ENCODE measurements at places on chromosomes 13 and 19.
A peak's percentile ranks its signal among the peaks of the same experiment; 100 is the strongest.

- no peak for DNase-seq
Observed at GRCh38 chr19:38149661-38150061, 74.4 kb downstream of the DPF1 start.

- peak; percentile 42 for DNase-seq
Observed at GRCh38 chr19:6425732-6426620, 1.4 kb upstream of the KHSRP start.

DNA sequence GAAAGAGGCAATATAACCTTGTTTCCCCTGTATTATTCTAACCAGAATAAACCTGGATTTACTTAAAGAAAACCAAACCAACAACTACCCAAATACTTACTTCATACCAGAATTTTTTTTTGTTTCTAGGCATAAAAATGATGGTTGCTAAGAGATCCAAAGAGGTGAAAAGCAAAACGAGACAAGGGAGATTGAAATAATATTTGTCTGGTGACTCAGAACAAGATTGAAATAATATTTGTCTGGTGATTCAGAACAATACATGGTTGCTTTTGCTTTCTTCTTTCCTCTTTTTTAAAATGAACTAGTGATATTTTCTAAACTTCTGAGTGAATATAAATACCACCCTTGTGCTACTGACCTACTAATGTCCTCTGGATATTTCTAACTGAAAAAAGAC is 592.9 kb downstream of the KCTD12 start:
- no peak for DNase-seq

DNA sequence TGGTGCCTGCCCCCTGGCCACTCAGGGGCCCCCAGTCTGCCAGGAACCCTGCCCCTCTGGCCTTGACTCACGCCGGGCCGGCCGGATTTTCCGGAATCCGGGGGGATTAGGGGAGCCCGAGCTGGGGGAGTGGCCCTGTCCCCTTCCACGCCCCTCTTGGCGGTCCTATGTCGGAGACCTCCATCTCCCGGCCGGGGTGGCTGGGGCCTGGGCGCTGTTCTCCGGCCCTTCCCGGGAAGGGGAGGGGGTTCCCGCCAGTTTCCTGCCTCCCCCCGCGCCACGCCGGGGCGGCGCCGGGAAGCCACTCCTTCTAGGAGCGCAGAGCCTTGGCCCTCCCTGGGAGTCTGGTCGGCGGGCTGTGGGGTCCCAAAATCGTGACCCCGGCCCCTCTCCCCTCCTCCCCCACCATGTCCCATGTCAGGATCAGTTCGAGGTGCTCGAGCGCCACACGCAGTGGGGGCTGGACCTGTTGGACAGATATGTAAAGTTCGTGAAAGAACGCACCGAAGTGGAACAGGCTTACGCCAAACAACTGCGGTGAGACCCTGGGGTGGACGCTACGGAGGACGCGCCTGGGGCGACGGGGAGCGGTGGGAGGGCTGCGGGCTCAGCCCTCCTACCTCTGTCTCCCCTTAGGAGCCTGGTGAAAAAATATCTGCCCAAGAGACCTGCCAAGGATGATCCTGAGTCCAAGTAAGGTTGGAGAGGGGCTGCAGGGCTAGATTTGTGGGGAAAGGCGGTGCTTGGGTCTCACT is 1.3 kb downstream of the TRIP10 start:
- no peak for DNase-seq

GRCh38 chr13:73607489-73608156 is 526.6 kb downstream of the KLF12 start:
- no peak for DNase-seq

DNA sequence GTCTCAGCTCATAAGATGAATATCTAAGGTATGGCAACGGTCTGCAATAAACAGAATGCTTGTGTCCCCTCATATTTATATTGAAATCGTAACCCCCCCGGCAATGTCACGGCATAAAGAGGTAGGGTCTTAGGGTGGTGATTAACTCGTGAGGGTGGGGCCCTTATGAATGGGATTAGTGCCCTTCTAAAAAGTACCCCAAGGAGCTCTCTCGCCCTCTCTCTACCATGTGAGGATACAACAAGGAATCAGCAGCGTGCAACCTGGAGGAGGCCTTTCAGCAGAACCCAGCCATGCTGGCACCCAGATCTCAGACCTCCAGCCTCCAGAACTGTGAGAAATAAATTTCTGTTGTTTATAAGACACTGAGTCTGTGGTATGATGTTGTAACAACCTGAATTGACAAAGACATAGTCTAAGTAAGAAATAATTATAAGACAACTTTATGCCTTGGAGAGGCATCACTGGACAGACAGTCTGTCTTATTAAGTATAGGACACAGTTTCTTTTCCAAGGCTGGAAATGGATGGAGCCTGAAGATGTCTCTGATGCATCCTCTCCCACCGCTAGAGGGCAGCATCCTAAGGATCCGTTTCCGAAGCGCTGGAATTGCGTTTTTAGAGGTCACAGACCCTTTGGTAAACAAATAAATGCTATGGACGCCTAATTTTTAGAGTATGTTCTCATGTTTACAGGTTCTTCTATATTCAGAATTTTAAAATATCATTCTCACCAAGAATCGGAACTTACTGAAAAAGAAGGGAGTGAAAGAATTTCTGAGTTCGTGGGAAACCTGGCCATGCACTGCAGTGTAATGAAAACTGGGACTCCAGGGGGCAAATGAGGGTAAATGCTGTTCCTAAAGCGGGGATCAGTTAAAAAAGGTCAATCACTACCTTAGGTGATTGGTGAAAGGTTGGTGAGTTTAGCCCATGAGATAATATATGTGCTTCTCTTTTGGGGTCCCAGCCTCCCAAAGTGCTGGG is 13.3 kb upstream of the LEUTX start:
- DNase-seq: peak; percentile 67

DNA sequence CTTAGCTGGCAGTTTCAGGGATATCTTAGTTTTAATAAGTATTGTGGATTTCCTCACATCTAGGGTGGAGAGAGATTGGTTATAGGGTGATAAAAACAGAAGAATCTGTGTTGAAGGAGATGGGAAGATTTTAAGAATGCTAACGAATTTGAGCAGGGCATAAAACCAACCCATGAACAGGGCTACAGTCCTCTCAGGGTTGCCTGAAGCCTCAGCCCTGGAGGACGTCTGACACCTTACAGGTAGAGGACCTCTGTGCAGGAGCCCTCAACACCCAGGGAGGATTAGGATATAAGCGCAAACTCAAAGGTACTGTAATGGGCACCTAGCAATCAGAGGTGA is 461 bp upstream of the WASF3 start:
- DNase-seq: no peak

DNA sequence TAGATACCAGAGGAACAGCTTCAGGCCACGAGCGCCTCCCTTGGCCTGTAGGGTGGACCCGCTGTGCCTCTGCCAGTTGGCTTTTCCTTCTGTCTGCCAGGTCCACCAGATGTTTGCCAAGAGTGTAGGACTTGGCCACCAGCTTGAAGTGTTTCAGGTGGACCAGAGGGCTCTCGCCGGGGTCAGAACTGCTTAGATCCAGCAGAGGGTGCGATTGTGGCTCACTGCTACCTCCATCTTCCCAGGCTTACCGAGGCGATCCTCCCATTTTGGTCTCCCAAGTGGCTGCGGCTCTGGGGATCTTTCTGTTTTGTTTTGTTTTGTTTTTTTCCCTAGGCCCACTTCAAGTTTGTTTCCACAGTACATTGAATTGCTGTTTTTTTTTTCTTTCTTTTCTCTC is 23.0 kb upstream of the ZNF730 start:
- no peak for DNase-seq

- DNase-seq: no peak
Observed at GRCh38 chr19:47598407-47599349, 10.3 kb upstream of the BICRA start.

GRCh38 chr13:59877933-59878332 is 285.8 kb downstream of the DIAPH3 start:
- no peak for DNase-seq

DNA sequence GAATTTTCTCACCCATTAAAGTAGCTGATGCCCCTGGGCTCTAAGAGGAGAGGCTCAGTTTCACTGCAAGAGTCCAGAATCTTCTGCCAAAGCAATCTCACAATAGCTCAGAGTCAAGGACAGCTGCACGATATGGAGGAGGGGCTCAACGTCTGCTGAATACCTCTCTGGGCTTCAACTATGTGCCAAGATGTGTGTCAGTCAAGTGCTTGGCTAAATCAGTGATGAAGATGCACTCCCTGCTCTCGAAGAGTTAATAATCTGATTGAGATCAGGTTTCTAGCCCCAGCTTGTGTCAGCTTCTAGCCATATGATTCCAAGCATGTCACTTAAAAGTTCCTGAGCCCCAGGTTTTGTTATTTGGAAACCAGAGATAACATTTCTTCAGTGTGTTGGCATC is 46.8 kb downstream of the KLF12 start:
- DNase-seq: no peak

DNA sequence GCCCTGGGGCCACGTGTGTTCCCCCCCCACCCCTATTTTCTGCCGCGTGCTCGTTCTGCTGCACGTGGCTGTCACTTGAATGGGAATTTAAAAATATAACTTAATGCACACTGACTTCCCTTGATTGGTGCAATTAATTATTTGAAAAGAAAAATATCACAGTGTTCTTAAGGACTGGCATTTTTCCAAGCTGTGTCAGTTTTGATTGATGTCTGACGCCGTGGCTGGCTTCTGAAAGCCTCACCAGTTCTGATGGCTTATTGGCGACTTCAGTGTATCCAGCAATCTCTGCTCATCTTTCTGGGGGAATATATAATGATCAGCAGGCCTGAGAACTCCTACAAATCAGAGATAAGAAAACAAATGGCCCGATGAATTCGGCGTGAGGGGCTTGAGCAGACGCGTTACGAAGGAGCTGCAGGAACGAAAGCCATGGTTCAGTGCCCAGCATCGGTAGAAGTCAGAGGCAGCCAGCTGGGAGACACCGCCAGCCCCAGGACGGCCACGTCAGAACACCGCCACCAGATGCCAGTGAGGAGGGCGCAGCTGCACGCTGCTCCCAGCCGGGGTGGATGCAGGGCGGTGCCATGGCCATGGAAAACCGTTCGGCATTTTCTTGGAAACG is 111.2 kb downstream of the KDM4B start:
- no peak for DNase-seq

GRCh38 chr19:38588041-38588440 is 29.7 kb downstream of the MAP4K1 start:
- DNase-seq: no peak

- DNase-seq: no peak
Observed at GRCh38 chr19:11106477-11106876, 17.2 kb downstream of the LDLR start.

- DNase-seq: peak; percentile 36
Observed at GRCh38 chr13:59681636-59682311, 482.0 kb downstream of the DIAPH3 start.

GRCh38 chr13:112215871-112216270 is 148.9 kb downstream of the SOX1 start:
- no peak for DNase-seq

- no peak for DNase-seq
Observed at GRCh38 chr19:39514840-39515550, at the start of gene SELENOV. Gene SELENOV, plus strand, starts transcription at chr19:39515139. Its CDS starts 74 bp downstream, at chr19:39515213.

- DNase-seq: no peak
Observed at GRCh38 chr19:21568816-21569493, 63.6 kb downstream of the ZNF429 start.

All from erythroblast (primary cell).